Stimulated activated CD4-positive, alpha-beta T cell treated with anti-CD3 and anti-CD28 coated beads, Interleukin-2, amount 100 ng/mL, for 4 hours (primary cell): ENCODE measurements at places on chromosomes 16 and 17.

GRCh38 chr17:55731586-55732250 is 9.1 kb upstream of the TMEM100 start:
- no peak for DNase-seq

DNA sequence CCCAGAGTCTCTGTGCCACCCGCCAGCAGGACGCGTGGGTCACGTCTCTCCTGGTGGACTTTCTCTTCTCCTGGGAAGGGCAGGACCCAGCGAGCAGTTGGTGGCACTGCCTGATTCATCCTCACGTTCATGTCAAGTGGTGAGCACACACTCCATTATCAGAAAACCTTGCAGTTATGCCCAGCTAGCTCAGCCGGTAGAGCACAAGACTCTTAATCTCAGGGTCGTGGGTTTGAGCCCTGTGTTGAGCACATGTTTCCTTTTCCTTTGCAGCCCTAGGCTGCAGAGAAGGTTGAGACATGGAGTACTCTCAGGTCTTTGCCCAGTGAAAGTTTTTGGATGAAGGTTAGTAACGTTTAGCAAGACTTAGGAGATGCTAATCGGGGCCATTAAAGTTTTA is 8.0 kb downstream of the OR1F1 start:
- no peak for DNase-seq

- DNase-seq = no peak
Observed at GRCh38 chr17:80477647-80478478, 1.5 kb upstream of the NPTX1 start.

DNA sequence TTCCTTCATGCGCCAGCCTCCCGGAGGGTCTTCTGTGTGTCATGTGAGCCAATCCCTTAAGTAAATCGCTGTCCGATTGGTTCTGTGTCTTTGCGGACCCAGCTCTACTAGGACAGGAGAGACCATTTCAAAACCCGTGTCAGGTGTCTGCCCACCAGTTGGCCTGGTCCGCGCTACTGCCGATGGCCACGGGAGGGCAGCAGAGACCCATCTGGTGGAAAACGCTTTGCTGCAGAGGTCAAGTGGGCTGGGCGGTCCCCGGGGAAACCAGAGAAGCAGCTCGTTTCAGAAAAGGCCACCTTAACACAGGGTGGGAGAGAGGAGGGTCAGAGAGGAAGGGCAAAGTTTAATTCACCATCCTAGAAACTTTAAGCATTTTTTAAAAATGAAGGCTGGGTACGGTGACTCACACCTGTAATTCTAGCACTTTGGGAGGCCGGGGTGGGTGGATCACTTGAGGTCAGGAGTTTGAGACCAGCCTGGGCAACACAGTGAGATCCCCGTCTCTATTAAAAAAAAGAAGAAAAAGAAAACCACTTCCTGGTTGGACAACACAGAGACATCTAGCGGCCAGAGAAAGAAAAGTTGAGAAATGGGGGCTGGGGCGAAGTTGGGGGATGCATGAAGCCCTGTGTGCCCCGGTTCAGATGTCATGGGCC is 2.8 kb upstream of the CIBAR2 start:
- DNase-seq = peak; percentile 63

GRCh38 chr17:82107341-82107860 is 9.4 kb upstream of the FASN start:
- no peak for DNase-seq

DNA sequence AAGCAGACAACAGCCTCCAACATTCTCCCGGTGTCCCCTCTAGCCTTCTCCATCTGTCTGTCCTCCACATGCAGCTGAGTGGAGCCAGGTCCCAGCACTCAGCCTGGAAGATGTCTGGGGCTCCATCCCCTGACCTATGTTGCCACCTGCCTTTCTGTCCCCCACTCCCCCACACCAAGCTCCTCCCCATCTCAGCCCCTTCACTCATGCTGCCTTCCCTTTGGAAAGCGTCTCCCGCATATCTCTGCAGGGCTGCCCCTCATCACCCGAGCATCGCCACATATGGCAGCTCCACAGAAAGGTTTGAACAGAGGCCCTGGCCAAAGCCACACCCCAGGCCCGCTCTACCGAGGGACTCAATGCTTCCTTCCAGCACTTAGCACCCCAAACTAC is 24.2 kb downstream of the NSMCE1 start:
- no peak for DNase-seq

- no peak for DNase-seq
Observed at GRCh38 chr16:7271486-7271885, 61.2 kb upstream of the RBFOX1 start.

- DNase-seq = no peak
Observed at GRCh38 chr17:65297916-65298315, 160.7 kb downstream of the RGS9 start.

GRCh38 chr16:81163671-81164070 is 67.5 kb upstream of the GCSH start:
- no peak for DNase-seq

DNA sequence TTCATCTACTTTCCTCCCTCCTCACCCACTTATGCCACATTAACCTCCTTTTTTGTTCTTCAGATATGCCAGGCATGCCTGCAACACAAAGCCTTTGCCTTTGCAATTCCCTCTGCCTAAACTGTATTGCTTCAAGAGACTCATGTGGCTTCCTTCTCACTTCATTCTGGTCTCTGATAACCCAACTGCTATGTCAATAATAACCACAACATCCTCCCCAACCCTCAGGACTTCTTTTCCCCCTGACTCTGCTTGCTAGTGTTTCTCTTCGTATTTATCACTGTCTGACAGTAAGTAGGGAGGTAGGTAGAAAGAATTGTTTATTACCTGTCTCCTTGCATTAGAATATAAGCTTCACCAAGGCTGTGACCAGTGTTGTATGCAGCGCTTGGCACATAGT is 22.4 kb downstream of the RBL2 start:
- no peak for DNase-seq
